ENCODE measurements at places on chromosomes 11 and 22. TPM values are rescaled to one million over a fixed set of nuclear protein-coding genes. Genes with fewer than 3 reads are reported as not detected.

GRCh38 chr11:117511483-117511930, 183.9 kb downstream of the CEP164 start:
- no peaks in the 10 kb centered on the region for H3K36me3 ChIP-seq
- DNase-seq = no peak
- H3K4me3 ChIP-seq = no peak overlapping the region
- peaks cover 16% of the 10 kb centered on the region for H3K4me1 ChIP-seq

LDLRAD3 gene
- polyA plus RNA-seq = 14.3 TPM

STK33 gene
- 14.3 TPM for polyA plus RNA-seq

- no peaks in the 10 kb centered on the region for H3K27me3 ChIP-seq
- no peak overlapping the region for H3K4me3 ChIP-seq
- H3K36me3 ChIP-seq = peaks cover 4% of the 10 kb centered on the region
- H3K4me1 ChIP-seq = peaks cover 15% of the 10 kb centered on the region
- peak overlapping the region; percentile 88 for H3K27ac ChIP-seq
- DNase-seq = peak; percentile 78
Measured at GRCh38 chr11:68014157-68014946, 4.2 kb downstream of the ALDH3B1 start.

ATM gene
- polyA plus RNA-seq = 17.0 TPM

DNA sequence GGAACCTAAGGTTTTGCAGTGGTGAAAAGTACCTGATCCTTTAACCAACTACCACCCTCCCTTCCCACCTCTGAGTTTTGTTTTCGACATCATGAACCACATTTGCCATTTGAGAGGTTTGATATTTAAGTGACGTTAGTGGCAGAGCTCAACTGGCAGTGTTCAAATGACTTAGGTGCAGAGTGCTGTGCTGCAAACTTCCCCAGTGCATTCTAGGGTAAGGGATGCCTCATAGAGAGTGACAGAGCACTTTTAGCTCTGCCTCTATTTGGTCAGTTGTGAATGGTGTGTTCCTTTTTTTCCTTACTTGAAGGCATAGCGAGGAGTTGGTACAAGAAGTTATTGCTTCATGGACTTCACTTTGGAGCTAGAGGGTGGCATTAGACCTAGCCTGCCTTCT, 9.4 kb downstream of the BMAL1 start:
- DNase-seq = no peak
- H3K4me3 ChIP-seq = no peak overlapping the region

- H3K36me3 ChIP-seq = peaks cover 3% of the 10 kb centered on the region
- H3K27ac ChIP-seq = no peak overlapping the region
- H3K4me1 ChIP-seq = no peaks in the 10 kb centered on the region
- no peaks in the 10 kb centered on the region for H3K27me3 ChIP-seq
- DNase-seq = no peak
- H3K4me3 ChIP-seq = no peak overlapping the region
Measured at GRCh38 chr22:30908051-30908461, 60.5 kb downstream of the MORC2 start.

FREY1 gene
- 0.15 TPM for polyA plus RNA-seq

KAT5 gene
- 95.3 TPM for polyA plus RNA-seq

TEX12 gene
- polyA plus RNA-seq = 0.09 TPM

RFPL2 gene
- polyA plus RNA-seq = 0.10 TPM

GRCh38 chr22:19674129-19674928, 40.0 kb upstream of the SEPTIN5 start:
- H3K36me3 ChIP-seq = no peaks in the 10 kb centered on the region
- H3K27me3 ChIP-seq = no peaks in the 10 kb centered on the region
- DNase-seq = peak; percentile 47
- H3K4me1 ChIP-seq = no peaks in the 10 kb centered on the region

GRCh38 chr11:28738549-28738948, 630.4 kb downstream of the METTL15 start:
- H3K27ac ChIP-seq = no peak overlapping the region
- H3K4me1 ChIP-seq = no peaks in the 10 kb centered on the region
- H3K36me3 ChIP-seq = no peaks in the 10 kb centered on the region
- no peak overlapping the region for H3K4me3 ChIP-seq
- no peaks in the 10 kb centered on the region for H3K27me3 ChIP-seq
- DNase-seq = no peak

DNA sequence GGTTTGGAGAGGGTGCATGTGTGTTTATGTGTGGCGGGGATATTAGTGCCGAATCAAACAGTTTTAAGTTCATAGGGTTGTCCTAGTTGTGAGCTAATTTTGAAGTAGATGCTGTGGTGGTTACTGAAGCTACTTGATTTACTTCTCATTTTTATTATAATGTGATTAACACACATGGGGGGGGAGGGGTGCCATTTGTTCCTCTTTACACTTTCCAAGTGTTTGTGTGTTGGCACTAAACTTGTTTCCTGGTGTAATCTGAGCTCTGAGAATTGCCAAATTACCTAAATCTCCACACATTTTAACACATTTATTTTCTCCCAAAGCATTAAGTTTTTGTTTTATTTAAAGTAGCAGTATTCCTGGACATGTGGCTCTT, 60.1 kb downstream of the ZNRF3 start:
- H3K4me3 ChIP-seq = no peak overlapping the region
- H3K27me3 ChIP-seq = no peaks in the 10 kb centered on the region

DNA sequence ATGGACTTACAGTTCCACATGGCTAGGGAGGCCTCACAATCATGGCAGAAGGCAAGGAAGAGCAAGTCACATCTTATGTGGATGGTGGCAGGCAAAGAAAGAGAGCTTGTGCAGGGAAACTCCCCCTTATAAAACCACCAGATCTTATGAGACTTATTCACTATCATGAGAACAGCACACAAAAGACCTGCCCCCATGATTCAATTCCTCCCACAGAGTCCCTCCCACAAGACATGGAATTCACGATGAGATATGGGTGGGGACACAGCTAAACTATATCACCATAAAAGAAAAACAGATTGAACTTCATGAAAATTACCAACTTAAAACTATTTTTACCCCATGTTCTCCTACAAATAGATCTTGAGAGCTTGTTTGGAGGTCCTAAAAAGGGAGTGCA, 19.6 kb downstream of the ENTHD1 start:
- H3K4me3 ChIP-seq = no peak overlapping the region
- DNase-seq = no peak
- no peaks in the 10 kb centered on the region for H3K36me3 ChIP-seq
- H3K27me3 ChIP-seq = peaks cover 2% of the 10 kb centered on the region
- H3K27ac ChIP-seq = no peak overlapping the region

GRCh38 chr11:22778642-22779041, 51.0 kb downstream of the SVIP start:
- no peaks in the 10 kb centered on the region for H3K27me3 ChIP-seq
- no peak overlapping the region for H3K27ac ChIP-seq
- H3K36me3 ChIP-seq = no peaks in the 10 kb centered on the region
- no peak overlapping the region for H3K4me3 ChIP-seq

DNA sequence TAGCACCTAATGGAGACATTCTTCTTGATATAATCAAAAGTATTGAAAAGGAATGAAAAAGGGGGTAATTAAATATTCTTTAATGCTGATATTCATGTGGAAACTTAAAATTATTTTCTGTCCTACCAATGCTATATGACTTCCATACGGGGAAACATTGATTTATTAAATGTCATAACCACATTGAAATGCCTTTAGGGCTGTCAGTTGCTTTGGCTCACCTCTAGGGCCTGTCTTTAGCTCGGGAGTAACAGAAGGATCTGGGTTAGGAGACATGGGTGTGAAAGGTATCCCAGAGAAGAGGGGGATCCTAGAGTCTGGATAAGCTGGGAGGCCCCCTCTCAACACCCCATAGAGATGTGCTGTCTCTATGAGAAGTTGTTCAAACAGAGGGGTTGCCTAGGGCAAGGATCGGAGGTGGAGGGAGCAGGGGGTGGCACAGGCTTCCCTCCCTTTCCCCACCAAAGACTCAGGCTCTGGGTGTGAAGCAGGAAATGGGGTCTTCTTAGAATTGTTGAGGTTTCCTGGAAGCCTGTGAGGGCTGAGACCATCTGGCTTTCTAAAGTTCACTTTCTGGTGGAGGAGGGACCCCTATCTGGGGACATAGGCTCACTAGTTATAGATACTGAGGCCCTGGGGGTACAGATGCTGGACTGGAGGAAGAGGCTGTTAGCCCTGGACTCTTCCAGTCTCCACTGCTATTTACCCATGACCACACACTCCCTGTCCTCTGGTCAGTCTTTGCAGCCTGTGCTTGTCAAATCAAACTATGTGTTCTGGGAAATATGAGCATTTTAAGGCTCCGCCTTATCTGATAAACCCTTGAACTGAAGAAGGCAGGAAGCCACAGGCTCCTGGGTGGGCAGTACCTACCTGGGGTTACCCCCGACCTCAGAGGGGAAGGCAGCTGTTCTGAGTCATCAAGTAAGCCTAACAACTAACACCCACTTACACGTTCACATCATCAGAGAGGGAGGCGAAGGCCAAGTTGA, 55.8 kb upstream of the RRAS2 start:
- H3K4me3 ChIP-seq = no peak overlapping the region
- H3K27me3 ChIP-seq = no peaks in the 10 kb centered on the region
- no peak overlapping the region for H3K27ac ChIP-seq

DNA sequence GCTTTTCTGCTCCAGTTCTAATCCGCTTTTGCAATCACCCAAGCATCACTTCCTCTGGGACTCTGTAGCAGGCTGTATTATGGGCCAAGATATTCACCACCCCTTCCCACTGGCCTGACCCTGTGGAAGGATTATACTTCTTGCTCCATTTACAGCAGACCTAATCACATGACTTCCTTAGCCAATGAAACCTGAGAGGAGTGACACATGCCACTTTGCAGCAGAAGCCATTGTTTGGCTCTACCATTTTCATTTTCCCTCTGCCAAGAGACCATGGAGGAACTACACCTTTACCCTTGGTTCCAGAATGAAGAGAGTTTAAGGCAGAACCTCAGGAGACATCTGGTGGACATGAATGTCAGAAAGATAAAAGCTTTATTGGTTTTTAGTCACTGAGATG, 134.9 kb upstream of the HSD17B12 start:
- no peaks in the 10 kb centered on the region for H3K4me1 ChIP-seq
- H3K27me3 ChIP-seq = peaks cover 4% of the 10 kb centered on the region
- no peak overlapping the region for H3K27ac ChIP-seq
- DNase-seq = no peak

GRCh38 chr11:102157219-102157618, 47.0 kb downstream of the YAP1 start:
- peaks cover under 1% of the 10 kb centered on the region for H3K36me3 ChIP-seq
- H3K27me3 ChIP-seq = no peaks in the 10 kb centered on the region
- H3K4me1 ChIP-seq = peaks cover 65% of the 10 kb centered on the region
- no peak overlapping the region for H3K4me3 ChIP-seq

CABP7 gene
- polyA plus RNA-seq = 0.12 TPM

DNA sequence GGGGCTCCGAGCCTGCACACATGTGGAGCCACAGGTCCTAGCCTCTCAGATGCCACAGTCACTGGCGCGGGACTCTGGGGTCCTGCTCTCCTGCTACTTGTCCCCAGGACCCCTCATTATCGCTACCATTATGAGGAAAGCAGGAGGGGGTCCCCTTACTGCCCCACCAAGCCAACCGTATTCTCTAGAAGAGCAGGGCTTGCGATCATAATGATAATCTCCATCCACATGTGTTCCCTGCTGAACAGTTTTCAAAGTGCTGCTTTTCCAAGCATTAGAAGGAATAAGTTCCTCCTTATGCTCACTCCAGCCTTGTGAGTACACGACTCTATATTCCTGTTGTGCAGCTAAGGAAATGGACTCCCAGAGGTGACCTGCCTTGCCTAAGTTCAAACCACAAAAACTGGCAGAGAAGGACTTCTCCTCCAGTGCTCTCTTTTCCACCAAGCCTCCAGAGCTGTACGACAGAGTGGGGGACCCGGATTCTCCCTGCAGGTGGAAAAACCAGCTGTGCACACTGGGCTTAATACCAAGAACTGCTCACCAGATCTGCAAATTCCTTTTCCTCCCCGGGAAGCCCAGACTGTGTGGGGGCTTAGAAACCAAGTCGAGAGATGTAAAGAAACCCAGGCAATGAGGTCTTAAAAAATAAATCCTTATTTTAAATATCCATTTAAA, 92.8 kb upstream of the DRD2 start:
- DNase-seq = no peak
- H3K27me3 ChIP-seq = peaks cover 12% of the 10 kb centered on the region
- no peaks in the 10 kb centered on the region for H3K36me3 ChIP-seq
- H3K4me1 ChIP-seq = no peaks in the 10 kb centered on the region

ABCC8 gene
- 2.4 TPM for polyA plus RNA-seq

GRCh38 chr11:45457649-45458048, 171.5 kb upstream of the SYT13 start:
- DNase-seq = no peak
- no peaks in the 10 kb centered on the region for H3K4me1 ChIP-seq
- no peaks in the 10 kb centered on the region for H3K36me3 ChIP-seq

ENTHD1 gene
- polyA plus RNA-seq = 0.04 TPM

FXYD2 gene
- polyA plus RNA-seq = 1.6 TPM

DNA sequence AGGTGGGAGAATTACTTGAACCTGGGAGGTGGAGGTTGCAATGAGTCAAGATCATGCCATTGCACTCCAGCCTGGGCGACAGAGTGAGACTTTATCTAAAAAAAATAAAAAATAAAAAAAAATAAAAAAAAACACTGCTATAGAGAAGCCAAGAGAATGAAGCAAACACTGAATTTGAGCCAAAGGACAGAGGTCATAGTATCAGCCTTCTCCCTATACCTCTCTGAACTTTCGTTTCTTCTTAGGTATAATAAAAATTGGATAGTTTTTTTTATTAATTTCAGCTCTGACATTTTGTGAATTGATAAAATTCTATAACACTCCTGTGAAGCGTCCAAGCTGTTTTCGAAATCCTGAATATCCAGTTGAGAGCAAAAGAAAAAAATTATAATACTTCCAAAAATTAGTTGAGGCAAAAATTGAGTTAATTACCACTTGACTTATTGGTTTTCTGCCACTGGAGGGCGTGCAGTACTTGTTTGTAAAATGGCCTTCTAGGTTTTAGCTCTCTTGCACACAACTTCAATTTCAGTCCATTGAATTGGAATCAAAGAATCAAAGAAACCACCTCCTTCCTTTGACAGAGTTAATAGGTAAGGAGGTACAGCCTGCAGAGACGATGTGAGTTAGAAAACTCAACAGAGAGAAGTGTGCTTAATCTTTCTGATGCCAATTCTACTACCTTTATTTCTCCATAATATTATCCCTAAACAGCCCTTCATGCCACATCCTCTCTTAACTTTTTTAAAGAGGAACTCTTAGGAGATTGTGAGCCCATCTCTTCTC, 143.2 kb downstream of the BBOX1 start:
- peaks cover 39% of the 10 kb centered on the region for H3K27me3 ChIP-seq
- peaks cover 5% of the 10 kb centered on the region for H3K4me1 ChIP-seq
- no peak overlapping the region for H3K27ac ChIP-seq
- no peak overlapping the region for H3K4me3 ChIP-seq
- DNase-seq = peak; percentile 63
